ENCODE measurements at places on chromosomes 2 and 18.

- DNase-seq, result no peak
Observed at GRCh38 chr2:155350783-155351580, 652.5 kb downstream of the KCNJ3 start.

DNA sequence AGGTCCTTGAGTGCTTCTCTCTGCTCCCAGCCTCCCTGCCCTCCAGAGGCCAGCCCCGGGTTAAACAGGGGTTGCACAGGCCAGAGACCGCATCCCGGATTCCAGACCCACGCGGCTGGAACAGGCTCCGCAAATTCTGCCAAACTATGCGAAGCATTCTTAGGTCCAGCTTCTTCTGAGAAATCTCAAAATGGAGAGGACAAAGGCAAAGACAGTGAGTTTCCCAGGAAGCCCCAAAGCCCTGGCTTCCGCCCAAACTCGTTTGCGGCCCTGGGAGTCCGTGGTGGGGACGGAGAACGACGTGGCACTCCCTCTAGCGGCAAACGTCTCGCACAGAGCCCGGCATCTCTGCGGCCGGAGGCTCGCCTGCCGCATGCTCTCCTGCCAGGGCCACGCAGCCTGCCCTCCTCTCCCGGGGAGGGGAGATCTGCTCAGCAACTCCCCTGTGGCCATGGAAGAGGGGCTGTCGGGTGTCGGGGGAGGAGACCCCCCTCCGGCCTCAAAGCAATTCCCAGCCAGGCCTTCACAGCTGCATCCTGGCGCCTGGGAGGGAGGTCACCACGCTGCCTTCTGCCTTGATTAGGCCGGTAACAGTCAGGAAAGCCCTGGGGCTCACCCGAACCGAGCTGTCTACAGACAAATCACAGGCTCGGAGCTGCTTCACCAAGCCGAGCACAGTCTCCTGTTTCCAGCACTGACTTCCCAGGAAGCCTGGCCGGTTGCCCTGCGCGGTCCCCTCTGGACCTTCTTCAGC, 33.4 kb upstream of the KLHL29 start:
- DNase-seq, result no peak

GRCh38 chr2:106026271-106027190, 167.6 kb downstream of the UXS1 start:
- DNase-seq, result no peak

- DNase-seq, result no peak
Observed at GRCh38 chr2:66824926-66825325, 390.0 kb downstream of the MEIS1 start.

- DNase-seq, result no peak
Observed at GRCh38 chr2:105782123-105782522, 37.4 kb downstream of the NCK2 start.
